ENCODE measurements at places on chromosomes 4 and X.

GRCh38 chr4:85496933-85497332 is 22.0 kb downstream of the ARHGAP24 start:
- no peak for DNase-seq

- no peak for DNase-seq
These were observed 1119.2 kb upstream of the INTU start for GRCh38 chr4:126513596-126513995.

DNA sequence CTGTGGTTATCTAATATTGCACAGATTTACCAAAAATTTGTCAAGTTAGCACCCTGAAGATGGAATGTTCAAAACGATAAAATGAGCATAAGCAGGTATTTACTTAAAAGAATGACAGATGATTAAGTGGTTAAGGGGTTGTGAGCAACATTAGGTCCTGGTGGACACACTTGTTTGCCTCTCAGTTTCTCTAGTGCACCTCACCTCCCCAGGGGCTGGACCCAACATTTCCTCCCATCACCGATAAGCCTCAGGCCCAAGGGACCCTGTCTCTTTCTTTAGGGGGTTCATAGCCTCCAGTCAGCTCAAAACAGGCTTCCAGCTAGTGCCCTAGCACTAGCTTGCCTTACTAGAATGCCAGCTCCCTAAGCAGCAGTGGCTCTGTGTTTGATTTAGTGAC is 88.0 kb downstream of the ATP11C start:
- DNase-seq: no peak

GRCh38 chr4:125043486-125043885 is 271.3 kb upstream of the FAT4 start:
- DNase-seq: no peak

- no peak for DNase-seq
These were observed 63.2 kb upstream of the MCUB start for GRCh38 chr4:109496875-109497274.

DNA sequence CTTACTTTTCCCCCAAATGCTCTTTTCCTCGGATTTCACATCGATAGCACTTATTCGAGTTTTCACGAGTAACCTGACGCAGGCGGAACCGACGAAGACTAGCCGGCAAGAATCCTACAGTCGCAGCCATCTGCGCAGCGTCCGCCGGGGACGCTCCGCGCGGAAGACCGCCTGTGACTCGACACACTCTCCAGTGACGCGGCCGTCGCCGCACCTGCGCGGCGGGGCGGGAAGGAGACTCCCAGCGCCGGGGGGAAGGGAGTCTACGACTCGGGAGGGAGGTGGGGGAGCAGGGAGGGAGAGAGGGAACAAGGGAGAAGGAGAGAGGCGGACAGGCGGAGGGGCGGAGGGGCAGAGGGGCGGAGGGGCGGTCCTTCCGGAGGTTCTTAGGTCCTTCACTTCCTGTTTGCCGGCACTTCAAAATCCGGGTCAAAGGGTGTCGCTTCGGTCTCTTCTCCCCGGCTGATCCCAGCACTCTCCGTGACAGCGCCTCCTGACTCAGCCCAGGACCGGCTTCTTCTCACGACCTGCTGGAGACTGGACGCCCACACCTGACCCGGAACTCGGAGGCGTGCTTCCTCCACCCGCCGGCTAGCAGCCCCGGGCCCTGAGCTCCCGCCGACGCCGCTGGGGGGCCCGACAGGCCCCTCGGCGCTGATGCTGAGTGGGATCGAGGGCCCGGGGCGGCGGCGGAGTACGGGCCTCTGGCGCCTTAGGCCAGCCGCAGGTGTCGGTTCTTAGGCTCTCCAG is at the start of gene USP38:
USP38 (plus strand) TSS at position 415 of the 750 bp plus-strand sequence. CDS start 534 bp downstream, outside the sequence.
- peak; percentile 96 for DNase-seq

DNA sequence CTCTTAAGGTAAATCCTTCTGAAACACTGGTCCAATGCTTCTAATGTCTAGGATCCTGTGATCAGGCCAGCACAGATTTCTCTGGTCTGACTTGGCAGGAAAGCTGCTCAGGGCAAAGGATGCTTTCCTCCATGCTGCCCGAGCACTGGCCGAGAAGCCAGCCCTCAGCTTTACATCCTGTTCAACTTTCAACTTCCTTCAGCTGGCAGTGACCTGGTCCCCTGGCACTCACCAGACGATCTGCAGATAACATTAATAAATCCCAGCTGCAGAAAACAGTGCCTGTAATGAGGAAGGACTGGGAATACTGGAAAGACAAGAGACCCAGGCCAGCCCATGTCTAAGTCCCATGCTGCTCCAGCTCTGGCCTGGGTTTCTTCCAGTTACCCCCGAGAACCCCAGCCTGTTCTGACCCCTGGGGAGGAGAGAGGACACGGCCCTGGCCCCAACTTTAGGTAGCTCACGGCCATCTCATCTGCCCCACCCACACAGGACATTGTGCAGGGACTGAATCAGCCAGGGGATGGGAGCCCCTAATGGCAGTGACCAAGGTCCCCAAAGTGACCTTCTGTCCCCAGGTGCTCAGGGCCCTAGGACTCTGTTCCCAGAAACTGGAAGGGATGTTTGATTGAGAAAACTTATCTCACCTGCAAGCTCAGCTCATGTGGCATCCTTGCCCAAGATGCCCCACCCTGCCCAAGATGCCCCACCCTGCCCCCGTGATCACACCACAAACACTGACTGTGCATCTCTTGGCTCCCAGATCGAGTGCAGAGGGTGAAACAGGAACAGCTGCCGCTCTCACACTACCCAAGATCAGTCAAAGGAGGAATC is 28.0 kb downstream of the JAKMIP1 start:
- DNase-seq: no peak

DNA sequence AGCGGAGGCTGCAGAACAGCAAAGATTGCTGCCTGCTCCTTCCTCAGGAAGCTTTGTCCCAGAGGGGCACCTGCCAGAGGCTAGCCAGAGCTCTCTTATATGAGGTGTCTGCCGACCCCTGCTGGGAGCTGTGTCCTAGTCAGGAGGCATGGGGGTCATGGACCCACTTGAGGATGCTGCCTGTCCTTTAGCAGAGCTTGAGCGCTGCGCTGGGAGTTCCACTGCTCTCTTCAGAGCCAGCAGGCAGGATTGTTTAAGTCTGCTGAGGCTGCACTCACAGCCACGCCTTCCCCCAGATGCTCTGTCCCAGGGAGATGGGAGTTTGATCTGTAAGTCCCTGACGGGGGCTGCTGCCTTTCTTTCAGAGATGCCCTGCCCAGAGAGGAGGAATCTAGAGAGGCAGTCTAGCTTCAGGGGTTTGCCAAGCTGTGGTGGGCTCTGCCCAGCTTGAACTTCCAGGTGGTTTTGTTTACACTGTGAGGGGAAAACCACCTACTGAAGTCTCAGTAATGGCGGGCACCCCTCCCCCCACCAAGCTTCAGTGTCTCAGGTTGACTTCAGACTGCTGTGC is 10.9 kb downstream of the DCK start:
- DNase-seq: no peak

- DNase-seq: no peak
These were observed 2.8 kb upstream of the CLCN5 start for GRCh38 chrX:49919617-49920016.

DNA sequence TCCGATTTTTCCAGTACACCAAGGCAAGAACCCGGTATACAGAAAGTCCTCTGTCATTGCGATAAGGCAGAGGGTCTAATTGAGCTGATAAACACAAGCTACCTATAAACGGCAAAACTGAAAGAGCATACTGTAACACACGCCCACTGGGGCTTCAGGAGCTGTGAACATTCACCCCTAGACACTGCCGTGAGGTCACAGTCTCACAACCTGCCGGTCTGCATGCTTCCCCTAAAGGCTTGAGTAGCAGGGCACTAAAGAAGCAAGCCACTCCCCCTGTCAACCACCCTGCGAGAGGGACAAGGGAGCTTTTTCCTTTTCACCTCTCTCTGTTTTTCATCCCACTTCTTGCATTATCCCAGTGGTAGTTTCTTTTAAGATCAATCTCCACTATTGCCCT is 22.4 kb upstream of the F9 start:
- no peak for DNase-seq

- no peak for DNase-seq
These were observed 1.9 kb downstream of the DCAF12L2 start for GRCh38 chrX:126164226-126164625.

- no peak for DNase-seq
These were observed 152.9 kb downstream of the COL4A6 start for GRCh38 chrX:108285356-108285755.

- peak; percentile 51 for DNase-seq
These were observed 130.8 kb downstream of the CPZ start for GRCh38 chr4:8723222-8723980.

DNA sequence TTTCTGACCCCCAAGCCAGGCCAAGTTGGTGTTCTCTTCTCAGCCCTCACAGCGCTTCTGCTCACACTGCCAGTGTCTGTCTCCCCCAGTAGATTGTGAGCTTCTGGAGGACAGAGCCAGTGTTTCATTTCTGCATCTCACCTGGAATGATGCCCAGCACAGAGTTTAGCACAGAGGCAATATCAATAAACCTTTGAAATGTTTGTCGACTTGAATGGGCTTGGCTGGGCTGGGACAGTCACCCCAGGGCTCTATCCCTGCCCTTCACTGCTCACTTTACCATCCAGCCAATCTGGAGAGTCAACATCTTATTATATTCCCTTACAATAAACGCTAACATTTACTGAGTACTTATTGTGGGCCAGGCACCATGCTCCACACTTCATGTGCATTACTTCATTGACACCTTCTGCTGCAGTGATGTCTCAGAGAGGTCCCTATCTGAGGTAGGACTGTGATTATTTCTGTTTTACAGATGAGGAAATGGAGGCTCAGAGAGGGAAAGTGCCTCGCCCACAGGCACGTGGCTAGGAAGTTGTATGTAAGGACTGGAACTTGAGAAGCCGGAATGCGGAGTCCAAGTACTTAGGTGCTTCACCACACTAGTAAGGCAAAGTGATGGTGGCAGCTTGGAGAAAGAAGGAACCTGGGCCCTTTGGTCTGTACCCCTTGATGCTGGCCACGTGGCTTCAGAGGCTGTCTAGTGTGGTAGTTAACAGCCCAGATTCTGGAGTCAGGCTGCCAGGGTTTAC is 19.5 kb downstream of the EFNB1 start:
- no peak for DNase-seq

- DNase-seq: no peak
These were observed 37.5 kb upstream of the ADH1C start for GRCh38 chr4:99390055-99390454.
